Body of pancreas (tissue), 4 donors: ENCODE measurements at places on chromosomes 3 and 15. TPM values are rescaled to one million over a fixed set of nuclear protein-coding genes. Genes with fewer than 3 reads are reported as not detected.

DNA sequence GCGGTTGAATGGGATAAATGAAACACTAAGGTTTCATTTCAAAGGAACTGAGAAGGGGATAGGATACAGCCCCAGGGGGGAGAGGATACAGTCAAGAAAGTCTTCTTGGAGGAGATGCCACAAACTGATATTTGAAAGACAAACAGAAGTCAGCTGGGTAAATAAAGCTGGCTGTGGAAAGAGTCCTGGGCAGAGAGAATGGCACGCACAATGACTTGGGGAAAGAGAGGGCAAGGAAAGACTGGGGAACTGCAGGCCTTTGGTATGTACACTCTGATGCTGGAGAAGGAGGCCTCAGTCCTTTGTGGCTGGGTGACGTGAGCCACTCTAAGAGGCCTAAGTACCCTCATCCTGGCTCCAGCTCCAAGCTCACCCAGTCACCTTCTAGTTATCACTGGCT is 45.2 kb upstream of the LMCD1 start:
- H3K4me1 ChIP-seq = peaks cover 8% of the 10 kb centered on the region
- H3K27ac ChIP-seq = no peak overlapping the region
- H3K36me3 ChIP-seq = no peaks in the 10 kb centered on the region
- DNase-seq = no peak
- no peak overlapping the region for H3K4me3 ChIP-seq

TRIM42 gene
- total RNA-seq = not detected

DNA sequence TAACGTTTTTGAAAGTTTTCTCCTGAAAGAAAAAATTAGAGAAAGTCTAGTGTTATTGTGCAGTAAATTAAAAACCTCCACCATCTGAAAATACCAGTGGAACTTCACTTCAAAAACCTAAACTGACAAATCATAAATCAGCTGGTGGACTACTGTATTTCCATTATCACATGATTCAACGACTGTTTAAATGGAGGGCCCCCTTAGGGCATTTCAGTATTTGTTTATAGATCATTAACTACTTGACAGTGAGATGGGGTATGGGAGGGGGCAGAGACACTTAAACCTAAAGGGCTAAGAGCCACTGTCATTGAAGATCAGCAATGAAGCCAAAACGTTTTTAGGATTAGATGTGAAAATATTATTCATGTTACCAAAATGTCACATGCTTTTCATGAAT is 8.8 kb upstream of the C15orf61 start:
- H3K36me3 ChIP-seq = peaks cover 2% of the 10 kb centered on the region
- no peak overlapping the region for H3K4me3 ChIP-seq
- DNase-seq = no peak
- H3K27ac ChIP-seq = no peak overlapping the region
- no peaks in the 10 kb centered on the region for H3K27me3 ChIP-seq

DNA sequence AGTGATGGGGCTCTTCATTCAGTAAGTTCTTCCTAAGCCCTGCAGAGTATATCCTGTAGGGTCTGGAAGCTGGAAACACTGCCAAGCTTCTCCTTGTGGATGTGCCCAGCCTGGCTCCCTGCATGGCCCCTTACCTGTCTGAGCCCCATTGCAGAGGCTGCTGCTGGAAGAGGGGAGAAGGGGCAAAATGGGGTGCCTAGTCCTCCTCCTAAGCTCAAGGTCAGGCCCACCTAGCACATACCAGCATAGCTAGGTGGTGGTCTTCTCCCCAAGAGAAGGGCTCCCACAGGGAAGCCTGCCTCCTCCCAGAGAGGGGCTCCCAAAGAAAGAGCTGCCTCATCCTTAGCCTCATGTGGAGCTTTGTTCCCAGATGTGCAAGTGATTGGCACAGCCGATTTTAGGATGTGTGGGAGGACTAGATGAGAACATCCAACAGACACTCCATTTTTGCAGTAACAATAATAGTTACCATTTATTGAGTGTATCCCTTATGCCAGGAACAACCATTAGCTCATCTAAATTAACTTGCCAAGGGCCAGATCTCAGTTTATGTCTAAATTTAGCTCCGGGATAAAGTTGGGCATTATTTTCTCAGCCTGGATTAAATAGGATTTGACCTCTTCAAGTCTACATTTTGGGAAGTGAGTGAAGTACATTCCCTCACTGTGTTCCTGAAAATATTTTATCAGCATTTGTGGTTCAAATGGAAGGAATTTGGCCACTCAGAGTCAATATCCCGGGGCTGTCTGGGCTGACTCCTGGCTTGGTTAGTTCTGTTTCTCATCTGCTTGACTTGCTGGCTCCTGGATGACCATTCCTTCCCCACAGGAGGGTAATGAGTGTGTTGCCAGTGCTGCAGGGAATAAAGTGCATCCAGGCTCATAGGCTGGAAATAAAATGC is 291.1 kb upstream of the ROPN1 start:
- no peak for DNase-seq
- H3K36me3 ChIP-seq = no peaks in the 10 kb centered on the region
- no peak overlapping the region for H3K4me3 ChIP-seq
- no peaks in the 10 kb centered on the region for H3K27me3 ChIP-seq
- no peaks in the 10 kb centered on the region for H3K4me1 ChIP-seq
- no peak overlapping the region for H3K27ac ChIP-seq

DNA sequence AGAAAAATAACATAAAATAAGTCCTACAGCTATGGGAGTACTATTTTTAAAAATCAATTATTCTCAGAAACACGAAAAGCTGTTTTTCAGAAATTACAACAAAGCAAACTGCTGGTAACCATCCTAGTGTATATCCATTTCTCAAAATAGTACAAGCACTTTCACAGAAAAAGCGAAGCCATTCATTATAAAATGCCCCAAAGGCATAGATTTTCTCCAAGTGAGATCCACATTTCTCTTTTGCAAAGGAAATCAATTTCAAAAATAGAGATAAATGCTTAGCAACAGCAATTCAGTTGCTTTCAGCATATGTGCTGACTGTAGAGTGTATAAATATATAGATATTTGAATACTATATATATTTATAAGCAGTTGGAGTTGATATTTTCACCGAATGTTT is 1266.3 kb downstream of the SI start:
- DNase-seq = no peak
- H3K36me3 ChIP-seq = no peaks in the 10 kb centered on the region
- no peaks in the 10 kb centered on the region for H3K27me3 ChIP-seq
- H3K4me3 ChIP-seq = no peak overlapping the region

DNA sequence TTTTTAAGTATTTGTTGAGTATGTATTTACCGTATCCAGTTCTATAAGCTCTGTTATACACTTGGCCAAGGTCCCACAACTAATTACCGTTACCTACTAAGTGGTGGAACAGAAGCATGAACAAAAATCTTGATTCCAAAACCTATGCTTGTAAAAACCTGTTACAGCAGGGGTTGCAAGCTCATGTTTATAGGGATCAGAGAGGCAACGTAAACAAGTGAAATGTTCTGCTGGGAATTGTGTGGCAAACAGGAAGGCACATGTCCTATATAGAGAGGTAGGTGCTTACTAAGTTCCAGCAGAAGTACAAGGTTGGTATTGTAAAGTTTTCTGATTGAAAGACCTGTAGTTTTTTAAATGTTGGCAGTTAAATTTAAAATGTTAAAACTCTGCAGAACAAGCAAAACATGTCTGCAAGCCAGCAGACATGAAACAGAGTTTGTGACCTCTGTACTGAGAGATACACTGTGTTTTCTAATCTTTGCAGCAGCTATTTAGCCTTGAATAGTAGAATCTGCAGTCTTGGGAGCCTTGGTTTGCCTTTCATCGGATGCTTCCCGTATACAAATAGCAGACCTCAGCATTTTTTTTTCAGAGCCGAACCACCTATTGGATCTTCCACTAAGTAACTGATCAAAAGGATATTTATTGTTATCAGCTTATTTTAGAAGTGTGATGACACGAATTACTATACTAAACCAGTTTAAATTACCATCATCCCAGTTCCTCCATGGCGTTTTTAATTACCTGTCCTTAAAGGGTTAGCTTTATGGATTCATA is 11.4 kb downstream of the IREB2 start:
- H3K4me1 ChIP-seq = peaks cover 49% of the 10 kb centered on the region
- H3K4me3 ChIP-seq = no peak overlapping the region
- no peaks in the 10 kb centered on the region for H3K27me3 ChIP-seq
- no peaks in the 10 kb centered on the region for H3K36me3 ChIP-seq
- no peak for DNase-seq

DNA sequence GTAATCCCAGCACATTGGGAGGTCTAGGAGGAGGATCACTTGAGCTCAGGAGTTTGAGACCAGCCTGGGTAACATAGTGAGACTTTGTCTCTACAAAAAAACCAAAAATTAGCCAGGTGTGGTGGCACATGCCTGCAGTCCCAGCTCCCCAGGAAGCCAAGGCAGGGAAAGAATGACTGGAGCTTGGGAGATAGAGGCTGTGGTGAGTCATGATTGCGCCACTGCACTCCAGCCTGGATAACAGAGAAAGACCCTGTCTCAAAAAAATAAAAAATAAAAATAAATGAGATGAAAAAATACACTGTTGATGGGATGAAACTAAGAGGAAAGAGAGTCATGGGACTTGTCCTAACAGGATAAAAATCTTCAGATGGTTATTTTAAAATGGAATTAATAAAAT is 137.6 kb downstream of the IMPG2 start:
- H3K4me1 ChIP-seq = no peaks in the 10 kb centered on the region
- H3K36me3 ChIP-seq = no peaks in the 10 kb centered on the region
- no peak overlapping the region for H3K4me3 ChIP-seq
- no peaks in the 10 kb centered on the region for H3K27me3 ChIP-seq
- no peak for DNase-seq

DNA sequence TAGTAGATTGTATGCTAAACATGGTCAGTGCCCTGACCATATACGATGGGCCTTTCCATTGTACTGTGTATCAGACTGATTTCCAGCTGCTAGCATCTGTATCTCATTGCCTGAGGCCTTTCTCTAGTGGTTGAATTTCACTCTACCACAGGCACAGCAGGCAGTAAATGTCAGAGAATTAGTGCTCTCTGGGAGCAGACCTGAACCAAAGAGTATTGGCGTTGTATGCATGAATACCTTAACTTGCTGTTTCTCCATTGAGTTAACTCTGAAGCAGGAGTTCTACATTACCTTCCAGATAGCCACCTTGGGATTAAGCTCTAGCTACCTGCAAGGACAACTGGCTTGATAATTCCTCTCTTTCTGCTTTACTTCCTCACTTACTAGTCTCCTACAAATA is 439.2 kb upstream of the EPHA3 start:
- no peaks in the 10 kb centered on the region for H3K27me3 ChIP-seq
- DNase-seq = no peak
- H3K4me3 ChIP-seq = no peak overlapping the region
- H3K4me1 ChIP-seq = no peaks in the 10 kb centered on the region

DNA sequence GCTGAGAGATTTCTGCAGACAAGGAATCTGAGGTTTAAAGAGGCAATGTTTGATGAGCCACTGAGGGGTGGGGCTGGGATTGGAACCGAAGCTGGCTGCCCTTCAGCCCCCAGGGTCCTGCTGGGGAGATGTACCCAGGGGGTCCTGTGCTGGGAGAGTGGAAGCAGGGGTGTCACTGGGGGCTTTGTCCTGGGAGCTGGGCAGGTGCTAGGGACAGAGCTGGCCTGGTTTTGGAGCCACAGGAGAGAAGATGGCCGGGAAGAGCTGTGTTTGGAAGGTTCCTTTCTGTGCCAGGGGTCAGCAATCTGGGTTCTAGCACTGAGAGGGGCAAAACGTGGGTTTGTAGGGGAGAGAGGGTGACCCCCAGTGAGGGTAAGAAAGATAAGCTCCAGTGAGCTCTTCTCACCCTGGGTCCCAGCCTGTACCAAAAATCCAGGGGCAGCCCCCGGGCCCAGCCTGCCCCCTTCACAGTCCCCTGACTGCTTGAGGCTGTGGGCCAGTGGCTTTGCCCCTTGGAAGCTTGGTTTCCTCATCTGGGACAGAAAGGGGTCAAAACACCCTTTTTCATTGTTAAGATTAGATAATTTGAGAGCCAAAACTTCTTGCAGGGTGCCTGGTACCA is 69.6 kb downstream of the SMAD3 start:
- H3K36me3 ChIP-seq = no peaks in the 10 kb centered on the region
- no peak overlapping the region for H3K4me3 ChIP-seq
- no peaks in the 10 kb centered on the region for H3K27me3 ChIP-seq
- DNase-seq = no peak
- peaks cover 95% of the 10 kb centered on the region for H3K4me1 ChIP-seq

DNA sequence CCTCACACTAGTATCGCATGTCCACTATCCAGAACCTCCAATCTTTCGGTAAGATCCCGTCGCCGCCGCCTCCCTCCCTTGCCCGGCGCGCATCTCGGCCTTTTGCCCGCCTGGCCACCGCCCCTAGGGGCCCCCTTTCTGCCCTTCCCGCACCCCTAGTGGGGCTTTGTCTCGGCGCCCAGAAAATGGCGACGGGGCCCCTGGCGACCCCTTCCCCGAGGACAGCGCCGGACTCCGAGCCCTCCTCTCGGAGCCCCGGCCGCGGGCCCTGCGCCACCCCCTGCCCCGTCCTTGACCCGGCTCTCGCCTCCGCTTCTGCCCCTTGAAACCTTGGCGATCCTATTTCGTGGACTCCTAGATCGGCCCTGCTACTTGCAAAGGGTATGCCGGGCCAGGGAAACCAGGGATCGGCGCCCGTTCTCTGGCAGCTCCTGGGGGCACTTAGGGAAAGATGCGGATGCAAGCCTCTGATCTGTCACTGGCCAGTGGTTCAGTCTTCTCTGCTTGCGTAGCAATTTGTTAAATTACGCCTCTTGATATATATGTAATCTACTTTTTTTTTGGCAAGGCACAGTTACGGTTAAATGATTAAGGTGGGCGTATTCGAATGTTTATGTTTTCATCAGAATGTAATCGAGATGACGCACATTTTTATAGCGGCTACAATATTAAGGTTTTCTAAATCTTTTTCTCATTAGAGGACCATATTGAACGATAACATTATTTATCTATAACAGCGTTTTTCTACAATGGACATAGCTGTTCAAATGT is 603 bp downstream of the EIF1B start:
- DNase-seq = peak; percentile 47
- H3K36me3 ChIP-seq = no peaks in the 10 kb centered on the region
- H3K4me1 ChIP-seq = peaks cover 47% of the 10 kb centered on the region

- no peak overlapping the region for H3K4me3 ChIP-seq
- no peak overlapping the region for H3K27ac ChIP-seq
- no peaks in the 10 kb centered on the region for H3K4me1 ChIP-seq
- no peaks in the 10 kb centered on the region for H3K27me3 ChIP-seq
- no peaks in the 10 kb centered on the region for H3K36me3 ChIP-seq
- no peak for DNase-seq
Measured at GRCh38 chr3:71672340-71672739, 52.9 kb downstream of the EIF4E3 start.

GRCh38 chr15:62606376-62607113 is 436.0 kb upstream of the TPM1 start:
- no peak overlapping the region for H3K27ac ChIP-seq
- no peaks in the 10 kb centered on the region for H3K36me3 ChIP-seq
- no peak for DNase-seq
- no peaks in the 10 kb centered on the region for H3K4me1 ChIP-seq
- H3K27me3 ChIP-seq = no peaks in the 10 kb centered on the region
- no peak overlapping the region for H3K4me3 ChIP-seq

GRCh38 chr15:85492406-85492805 is 112.0 kb downstream of the AKAP13 start:
- H3K36me3 ChIP-seq = no peaks in the 10 kb centered on the region
- H3K4me1 ChIP-seq = peaks cover 30% of the 10 kb centered on the region
- no peak for DNase-seq
- H3K4me3 ChIP-seq = no peak overlapping the region
